Testis (tissue), 5 donors: ENCODE measurements at places on chromosomes 16 and 17.

DNA sequence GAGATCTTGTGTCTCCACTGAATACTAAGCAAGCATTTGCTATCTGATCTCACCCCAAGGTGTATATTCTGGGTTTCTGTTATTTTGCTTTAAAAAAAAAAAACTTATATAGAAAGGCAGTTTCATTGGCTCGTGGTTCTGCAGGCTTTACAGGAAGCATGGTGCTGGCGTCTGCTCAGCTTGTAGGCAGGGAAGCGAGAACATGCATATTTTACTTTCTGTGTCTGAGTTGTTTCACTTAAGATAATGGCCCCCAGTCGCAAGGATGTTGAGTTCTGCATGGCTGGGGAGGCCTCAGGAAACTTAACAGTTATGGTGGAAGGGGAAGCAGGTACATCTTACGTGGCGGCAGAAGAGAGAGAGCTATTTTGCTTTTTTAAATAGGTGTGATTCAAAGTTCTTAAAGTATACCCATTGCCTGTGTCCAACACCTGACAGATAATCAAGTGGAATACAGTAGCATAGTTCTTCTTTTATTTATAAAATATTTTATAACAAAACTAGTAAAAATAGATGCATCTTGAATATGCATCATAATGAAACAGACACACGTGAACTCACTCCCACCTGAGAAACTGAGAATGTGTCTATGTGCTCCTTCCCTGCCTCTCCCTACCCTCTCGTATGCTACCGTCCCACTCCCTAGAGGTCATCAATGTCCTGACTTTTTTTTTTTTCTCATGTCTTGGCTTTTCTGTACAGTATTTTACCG is 15.4 kb upstream of the ARHGAP17 start:
- H3K4me3 ChIP-seq, result peak overlapping the region; percentile 82
- no peaks in the 10 kb centered on the region for H3K27me3 ChIP-seq
- no peaks in the 10 kb centered on the region for H3K4me1 ChIP-seq
- no peak for DNase-seq
- no peak overlapping the region for H3K27ac ChIP-seq
- H3K36me3 ChIP-seq, result no peaks in the 10 kb centered on the region

DNA sequence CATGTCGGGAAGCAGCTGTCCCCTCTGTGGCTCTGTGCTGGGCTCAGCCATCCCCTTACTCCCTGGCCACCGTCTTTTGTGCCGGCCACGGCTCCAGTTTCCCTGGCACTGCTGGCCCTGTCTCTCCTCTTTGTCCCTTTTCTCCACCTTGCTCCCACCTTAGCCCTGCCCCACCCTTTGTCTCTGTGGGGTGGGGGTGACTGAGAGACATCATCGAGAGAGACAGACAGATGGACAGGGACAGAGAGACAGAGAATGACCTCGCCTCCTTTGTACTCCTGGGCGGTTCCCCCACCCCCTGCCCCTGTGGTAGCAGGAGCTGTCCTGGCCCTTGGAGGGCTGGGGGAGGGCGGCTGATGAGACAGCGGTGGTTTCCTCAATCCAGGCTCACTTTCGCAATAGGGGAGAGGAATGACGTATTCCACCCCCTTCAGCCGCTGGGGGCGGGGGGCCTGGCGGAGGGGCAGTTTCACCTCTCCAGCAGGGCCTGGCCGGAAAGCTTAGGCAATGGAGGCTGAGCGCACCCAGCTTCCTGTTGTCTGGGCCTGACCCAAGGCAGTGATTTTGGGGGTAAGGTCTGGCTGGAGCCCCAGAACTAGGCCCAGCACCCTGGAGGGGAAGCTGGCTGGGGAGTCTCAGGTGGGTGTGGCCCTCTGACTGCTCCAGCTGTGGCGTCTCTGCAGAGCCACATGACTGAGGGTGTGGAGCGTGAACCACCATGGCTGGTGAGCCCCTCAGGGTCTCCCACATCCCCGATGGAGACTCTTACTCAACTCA is 7.3 kb downstream of the FMNL1 start:
- H3K4me3 ChIP-seq, result no peak overlapping the region
- peaks cover 10% of the 10 kb centered on the region for H3K4me1 ChIP-seq
- no peaks in the 10 kb centered on the region for H3K36me3 ChIP-seq
- H3K27ac ChIP-seq, result peak overlapping the region; percentile 56
- peak; percentile 70 for DNase-seq
- H3K27me3 ChIP-seq, result no peaks in the 10 kb centered on the region

DNA sequence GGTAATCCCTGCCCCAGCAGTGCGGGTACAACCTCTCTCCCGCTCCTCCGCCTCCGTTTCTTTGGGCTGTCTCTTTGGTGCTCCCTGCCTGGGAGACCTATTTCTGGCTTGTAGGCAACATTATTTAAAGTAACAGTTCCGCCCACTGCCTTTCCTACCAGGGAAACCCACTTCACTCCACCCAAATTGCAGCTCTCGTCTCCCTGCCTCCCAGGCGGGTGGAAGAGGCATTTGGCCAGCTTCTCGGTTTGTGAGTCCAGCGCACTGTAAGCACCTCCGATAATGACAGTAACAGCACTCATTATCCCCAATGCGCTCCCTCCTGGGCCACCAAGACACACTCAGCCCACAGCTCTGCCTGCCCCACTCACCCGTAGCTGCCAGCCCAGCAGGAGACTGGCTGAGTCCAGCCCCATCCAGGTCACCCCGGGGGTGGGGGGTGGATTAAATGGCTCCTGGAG is 165.1 kb upstream of the CDC42EP4 start:
- H3K27me3 ChIP-seq, result no peaks in the 10 kb centered on the region
- no peak overlapping the region for H3K4me3 ChIP-seq
- H3K27ac ChIP-seq, result no peak overlapping the region
- H3K36me3 ChIP-seq, result no peaks in the 10 kb centered on the region
- H3K4me1 ChIP-seq, result peaks cover 10% of the 10 kb centered on the region
- no peak for DNase-seq

GRCh38 chr16:1929105-1929504 is 10.9 kb upstream of the HS3ST6 start:
- no peaks in the 10 kb centered on the region for H3K36me3 ChIP-seq
- peak overlapping the region; percentile 72 for H3K4me3 ChIP-seq
- DNase-seq, result peak; percentile 35

DNA sequence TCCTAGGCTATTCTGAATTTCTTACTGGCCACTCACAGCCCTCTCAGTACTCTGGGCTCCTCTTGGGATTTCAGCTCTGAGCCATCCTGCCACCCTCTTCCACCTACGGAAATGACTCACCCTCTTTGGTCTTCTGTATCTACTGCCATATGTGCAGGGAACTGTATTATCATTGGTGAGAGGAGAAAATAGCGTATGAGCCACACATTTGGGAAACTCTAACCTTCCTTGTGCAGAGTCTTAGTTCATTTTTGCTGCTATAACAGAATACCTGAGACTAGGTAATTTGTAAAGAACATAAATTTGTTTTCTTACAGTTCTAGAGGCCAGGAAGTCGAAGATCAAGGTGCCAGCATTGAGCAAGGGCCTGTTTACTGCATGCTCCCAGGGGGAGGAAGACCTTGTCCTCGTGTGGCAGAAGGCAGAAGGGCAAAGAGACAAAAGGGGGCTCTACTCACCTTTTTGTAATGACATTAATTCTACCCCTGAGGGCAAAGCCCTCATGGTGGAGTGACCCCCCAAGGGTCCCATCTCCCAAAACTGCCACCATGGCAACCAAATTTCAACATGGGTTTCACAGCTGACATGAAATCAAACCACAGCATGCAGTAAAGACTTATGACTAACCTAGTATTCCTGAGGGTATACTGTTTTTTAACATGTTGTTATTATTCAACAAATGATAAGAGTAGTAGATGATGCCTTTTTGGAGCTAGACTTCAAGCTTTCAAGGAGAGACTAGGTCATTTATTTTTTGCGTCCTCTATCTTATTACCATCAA is 191.8 kb downstream of the PRKCA start:
- H3K27ac ChIP-seq, result no peak overlapping the region
- no peak overlapping the region for H3K4me3 ChIP-seq
- no peak for DNase-seq
- H3K27me3 ChIP-seq, result no peaks in the 10 kb centered on the region

GRCh38 chr16:74035816-74036215 is 260.8 kb upstream of the PSMD7 start:
- H3K36me3 ChIP-seq, result no peaks in the 10 kb centered on the region
- H3K4me3 ChIP-seq, result no peak overlapping the region
- no peak for DNase-seq
- no peak overlapping the region for H3K27ac ChIP-seq
- no peaks in the 10 kb centered on the region for H3K27me3 ChIP-seq

DNA sequence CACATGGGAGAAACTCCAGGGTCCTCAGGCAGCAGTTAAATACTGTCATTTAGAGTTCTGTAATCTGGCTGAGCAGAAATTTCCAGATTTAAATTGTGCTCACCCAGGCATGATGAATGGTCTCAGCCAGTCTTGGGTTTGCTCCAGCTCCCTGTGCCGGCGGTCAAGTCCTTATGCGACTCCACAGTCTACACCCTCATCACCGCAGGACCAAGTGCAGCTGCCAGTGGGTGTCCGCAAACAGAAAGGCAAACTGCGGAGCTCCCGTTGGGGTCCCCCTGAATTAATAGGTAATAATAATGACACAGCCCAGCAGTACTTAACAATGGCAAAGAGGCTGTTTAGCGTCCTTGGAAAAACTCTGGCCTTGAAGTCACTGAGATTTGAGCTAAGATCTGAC is 3.9 kb upstream of the CACNG4 start:
- H3K36me3 ChIP-seq, result no peaks in the 10 kb centered on the region
- no peaks in the 10 kb centered on the region for H3K27me3 ChIP-seq
- H3K4me1 ChIP-seq, result no peaks in the 10 kb centered on the region
- no peak for DNase-seq
- H3K27ac ChIP-seq, result no peak overlapping the region
